HEK293T (cell line): ENCODE measurements at places on chromosomes 16 and 17.
A peak's percentile ranks its signal among the peaks of the same experiment; 100 is the strongest.

GRCh38 chr17:74873037-74873873 lies 461 bp upstream of the FDXR start:
- DNase-seq: peak; percentile 99

GRCh38 chr17:77881545-77881944 lies 77.0 kb upstream of the TNRC6C start:
- no peak for DNase-seq

GRCh38 chr16:22213236-22213635 lies 7.2 kb downstream of the EEF2K start:
- no peak for DNase-seq

DNA sequence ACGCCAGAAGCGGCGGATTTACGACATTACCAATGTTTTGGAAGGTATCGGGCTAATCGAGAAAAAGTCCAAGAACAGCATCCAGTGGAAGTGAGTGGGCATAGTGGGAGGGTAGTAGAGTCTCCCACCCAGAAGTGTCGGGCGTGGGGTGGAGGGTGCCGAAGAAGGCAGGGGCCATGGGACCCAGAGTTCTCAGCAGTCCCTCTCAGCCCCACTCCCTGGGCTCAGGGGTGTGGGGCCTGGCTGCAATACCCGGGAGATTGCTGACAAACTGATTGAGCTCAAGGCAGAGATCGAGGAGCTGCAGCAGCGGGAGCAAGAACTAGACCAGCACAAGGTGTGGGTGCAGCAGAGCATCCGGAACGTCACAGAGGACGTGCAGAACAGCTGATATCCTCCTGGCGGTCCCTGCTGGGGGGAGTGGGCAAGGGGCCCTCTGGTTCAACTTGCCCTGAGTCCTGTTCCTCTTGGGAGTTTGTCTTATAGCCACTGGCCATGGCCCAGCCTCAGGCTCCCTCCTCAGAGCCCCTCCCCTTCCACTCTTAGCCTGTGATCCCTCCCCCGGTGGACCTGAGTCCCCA lies 916 bp downstream of the E2F4 start:
- no peak for DNase-seq

DNA sequence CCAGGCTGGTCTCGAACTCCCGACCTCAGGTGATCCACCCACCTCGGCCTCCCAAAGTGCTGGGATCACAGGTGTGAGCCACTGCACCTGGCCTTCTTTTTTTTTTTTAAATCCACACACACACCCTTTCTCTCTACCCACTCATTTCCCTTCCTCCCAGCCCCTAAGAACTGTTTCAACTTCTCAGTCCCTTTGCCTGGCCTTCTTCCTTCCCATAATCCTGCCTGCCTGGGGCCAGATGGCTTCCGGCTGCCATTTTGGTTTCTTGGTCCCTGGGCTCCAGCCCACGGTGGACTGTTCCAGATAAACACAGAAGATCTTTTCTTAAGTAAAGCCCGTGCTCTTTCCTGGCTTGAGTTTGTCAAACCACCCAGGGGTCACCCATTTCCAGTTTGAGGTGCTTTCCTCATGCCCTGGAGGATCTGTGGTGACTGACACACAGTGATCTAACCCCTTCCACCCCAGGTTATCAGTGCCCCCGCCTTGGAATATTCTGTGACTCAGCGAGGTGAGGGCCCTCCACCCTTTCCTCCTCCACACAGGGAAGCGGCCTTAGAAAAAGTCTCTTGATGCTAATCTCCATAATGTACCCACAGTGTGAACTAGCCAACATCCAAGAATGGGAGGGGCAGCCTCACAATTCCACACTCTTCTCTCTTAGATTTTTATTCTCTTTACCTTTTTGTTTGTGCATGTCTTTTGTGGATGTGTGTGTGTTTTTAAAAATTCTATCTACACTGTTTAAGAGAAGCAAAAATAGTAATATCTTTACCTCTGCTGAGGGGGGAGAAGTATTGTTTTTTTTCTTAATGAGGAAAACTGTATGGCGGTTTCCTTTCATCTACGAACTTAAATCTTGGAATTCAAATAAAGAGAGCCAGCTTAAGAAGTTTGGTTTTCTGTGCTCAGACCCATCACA lies 60.0 kb downstream of the CRISPLD2 start:
- no peak for DNase-seq

- DNase-seq: peak; percentile 80
Observed at GRCh38 chr17:8057691-8058114, 18.8 kb downstream of the ALOX15B start.

DNA sequence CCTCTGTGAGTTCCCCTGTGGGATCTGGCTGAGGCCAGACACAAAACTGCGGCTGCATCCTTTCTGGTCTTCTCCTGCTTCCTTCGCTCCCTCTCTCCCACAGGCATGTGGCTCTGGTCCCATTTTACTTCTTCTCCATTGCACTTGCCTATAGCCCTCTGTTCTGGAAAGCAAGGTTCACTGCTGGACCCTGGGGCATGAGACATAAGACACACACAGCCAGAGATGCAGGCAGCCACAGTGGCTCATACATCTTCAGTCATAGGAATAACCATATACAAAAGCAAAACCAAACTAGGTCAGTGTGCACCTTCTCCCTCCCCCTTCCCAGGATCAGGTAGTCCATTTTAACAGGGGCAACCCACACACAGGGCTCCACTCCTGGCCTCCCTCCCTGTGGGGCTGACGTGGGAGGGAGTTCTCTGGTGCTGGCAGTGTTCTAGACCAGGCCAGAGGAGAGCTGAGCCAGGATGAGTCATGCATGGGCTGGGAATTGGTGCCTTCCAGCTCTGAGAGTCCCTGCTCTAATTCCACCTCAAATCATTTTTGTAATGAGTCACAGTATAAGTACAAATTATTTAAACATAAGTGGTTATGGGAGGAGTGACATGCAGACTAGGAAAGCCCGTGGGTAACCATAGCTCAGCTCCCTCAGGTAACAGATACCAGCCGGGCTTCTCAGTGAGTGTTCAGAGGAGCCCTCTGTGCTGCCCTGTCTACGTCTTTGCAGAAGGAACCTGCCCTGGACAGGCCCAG lies 58.0 kb downstream of the ASIC2 start:
- no peak for DNase-seq

DNA sequence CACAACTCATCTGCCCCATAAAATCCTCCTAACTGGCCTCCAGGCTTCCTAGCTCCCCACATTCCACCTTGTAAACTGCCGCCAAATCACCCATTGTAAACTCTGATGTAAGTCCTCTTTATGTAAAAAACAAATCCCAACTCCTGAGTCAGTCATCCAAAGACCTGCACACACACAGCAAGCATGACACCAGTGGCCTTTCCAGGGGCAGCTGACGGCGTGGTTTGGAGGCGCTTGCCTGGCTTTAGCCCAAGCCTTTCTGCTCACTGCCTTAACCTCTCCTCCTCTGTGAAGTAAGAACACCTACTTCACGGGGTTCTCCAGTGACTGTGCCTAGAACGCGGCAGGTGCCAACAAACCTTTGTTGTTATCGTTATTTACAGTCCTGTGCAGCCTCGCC lies 14.0 kb downstream of the UBE2O start:
- DNase-seq: no peak

DNA sequence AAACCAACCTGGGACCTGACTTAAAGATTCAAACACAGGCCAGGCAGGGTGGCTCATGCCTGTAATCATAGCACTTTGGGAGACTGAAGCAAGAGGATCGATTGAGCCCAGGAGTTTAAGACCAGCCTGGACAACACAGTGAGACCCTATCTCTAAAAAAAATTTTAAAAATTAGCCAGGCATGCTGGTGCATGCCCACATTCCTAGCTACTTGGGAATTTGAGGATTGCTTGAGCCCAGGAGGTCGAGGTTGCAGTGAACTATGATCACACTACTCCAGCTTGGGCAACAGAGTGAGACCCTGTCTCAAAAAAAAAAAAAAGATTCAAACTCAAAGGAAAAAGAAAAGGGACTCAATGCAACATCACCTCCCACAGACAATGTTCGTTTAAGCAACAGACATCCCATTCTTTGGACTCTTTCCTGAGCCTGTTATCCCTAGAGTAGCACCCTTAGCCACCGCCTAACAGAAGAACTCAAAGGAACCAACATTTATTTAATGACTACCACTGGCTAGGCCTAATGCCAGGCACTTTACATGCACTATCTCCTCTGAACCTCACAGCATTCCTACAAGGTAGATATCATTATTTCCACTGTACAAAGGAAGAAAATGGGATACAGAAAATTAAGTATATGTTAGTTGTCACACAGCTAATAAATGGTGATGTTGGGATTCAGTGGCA lies 12.7 kb downstream of the MYO18A start:
- DNase-seq: no peak

GRCh38 chr16:24116046-24116776 lies 139.9 kb upstream of the CACNG3 start:
- DNase-seq: no peak

- peak; percentile 69 for DNase-seq
Observed at GRCh38 chr17:30104575-30105339, 11.9 kb upstream of the NSRP1 start.

GRCh38 chr17:48374650-48375230 lies 55.3 kb downstream of the SKAP1 start:
- DNase-seq: peak; percentile 73

GRCh38 chr16:59144841-59145240 lies 410.7 kb upstream of the GOT2 start:
- DNase-seq: no peak

GRCh38 chr17:38875477-38876075 lies 5.7 kb downstream of the LASP1 start:
- no peak for DNase-seq

DNA sequence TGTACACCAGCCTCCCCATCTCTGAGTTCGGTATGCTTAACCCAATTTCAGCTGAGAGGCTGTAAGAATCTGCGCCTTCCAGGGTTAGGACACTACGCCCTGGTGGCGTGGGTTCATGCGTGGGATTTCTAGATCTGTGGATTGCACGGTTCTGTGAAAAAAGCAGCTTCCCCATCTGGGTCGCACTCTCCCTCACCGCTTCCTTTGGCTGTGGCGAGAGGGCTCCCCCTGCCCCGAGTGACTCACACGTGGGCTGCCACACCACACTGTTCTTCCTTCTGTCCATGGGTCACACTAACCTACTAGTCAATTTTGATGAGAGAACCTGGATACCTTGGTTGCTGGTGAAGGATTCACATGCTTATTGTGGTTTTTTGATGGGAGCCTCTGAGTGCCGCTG lies 256.0 kb upstream of the MAF start:
- DNase-seq: no peak

- no peak for DNase-seq
Observed at GRCh38 chr16:25707553-25707952, 15.8 kb downstream of the HS3ST4 start.

DNA sequence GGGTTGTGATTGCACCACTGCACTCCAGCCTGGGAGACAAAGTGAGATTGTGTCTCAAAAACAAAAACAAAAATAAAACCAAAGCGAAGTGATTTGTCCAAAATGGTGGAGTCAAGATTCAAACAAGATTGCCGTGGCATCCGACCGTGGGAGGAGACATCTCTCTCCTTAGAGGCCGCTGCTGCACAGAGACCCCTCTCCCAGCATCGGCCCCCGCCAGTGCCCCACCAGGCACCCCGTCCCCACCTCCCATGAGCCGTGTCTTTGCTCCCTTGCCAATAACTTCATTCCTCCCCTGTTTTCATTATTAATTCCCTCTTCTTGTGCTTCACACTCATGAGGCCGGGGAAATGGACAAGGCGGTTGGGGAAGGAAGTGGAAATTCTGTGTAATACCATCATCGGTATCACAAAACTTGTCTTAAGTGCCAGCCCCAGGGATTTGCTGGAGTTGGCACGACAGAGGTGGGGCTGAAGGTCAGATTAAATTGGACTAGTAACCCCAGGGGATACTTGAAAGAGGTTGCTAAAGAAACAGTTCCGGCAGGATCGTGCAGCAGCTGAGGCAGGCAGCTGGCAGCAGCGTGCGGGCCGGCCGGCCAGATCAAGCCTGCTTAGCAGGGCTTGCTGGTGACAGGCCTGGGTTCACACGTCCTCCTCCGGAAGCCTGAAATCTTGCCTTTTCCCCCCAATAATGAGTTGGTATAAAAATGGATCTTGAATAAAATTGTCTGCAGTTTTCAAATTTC lies 66.8 kb downstream of the RTN4RL1 start:
- DNase-seq: no peak

GRCh38 chr17:68289936-68290267 lies 1.0 kb downstream of the SLC16A6 start:
- no peak for DNase-seq

GRCh38 chr16:11162586-11163268 lies 93.3 kb downstream of the SOCS1 start:
- DNase-seq: no peak

DNA sequence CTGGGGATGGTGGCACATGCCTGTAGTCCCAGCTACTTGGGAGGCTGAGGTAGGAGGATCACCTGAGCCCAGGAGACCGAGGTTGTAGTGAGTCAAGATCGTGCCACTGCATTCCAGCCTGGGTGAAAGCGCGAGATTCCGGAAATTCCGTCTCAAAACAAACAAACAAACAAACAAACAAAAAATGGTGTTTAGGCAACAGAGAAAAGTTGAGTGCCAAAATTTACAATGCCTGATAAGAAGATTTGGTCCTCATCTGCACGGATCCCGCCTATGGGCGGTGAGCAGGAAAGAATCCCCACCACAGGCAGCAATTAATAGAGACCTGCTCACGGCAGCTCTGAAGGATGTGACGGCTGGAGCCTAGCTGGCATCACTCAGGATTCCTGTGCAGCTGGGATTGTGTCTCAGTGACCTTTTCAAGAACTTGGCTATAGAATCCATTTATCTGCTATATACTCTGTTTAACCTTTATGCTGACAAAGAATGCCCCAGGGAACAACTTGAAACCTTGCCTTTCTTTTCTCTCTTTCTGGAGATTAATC lies 14.0 kb upstream of the TEX2 start:
- DNase-seq: no peak

- peak; percentile 24 for DNase-seq
Observed at GRCh38 chr17:32783602-32784001, 93.3 kb downstream of the MYO1D start.

GRCh38 chr17:57050306-57050705 lies 34.7 kb upstream of the AKAP1 start:
- DNase-seq: no peak

- DNase-seq: no peak
Observed at GRCh38 chr16:81707411-81708265, 71.5 kb upstream of the PLCG2 start.

DNA sequence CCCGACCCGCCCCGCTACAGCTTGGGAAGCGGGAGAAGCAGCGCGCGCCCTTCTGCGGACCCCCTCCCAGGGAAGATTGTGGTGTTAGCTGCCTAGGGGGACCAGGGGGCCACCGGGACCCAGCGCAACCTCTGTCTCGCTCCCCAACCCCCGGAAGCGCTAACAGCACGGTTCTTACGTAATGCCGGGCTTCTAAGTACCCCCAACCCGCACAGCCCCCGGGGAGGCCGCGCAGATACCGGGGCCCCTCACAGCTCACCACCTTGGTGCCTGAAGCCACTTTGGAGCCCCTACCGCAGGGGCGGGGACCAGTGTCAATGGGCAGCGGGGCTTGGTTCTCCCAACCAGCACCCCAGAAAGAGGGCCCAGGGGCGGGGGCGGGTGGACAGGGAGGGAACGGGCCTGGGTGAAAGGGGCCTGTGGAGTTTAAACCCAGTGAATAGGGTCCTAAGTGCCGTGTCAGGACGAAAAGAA lies 348 bp downstream of the MPP2 start:
- DNase-seq: no peak

- no peak for DNase-seq
Observed at GRCh38 chr17:19019041-19019941, 14.7 kb upstream of the FAM83G start.

GRCh38 chr17:77295241-77295853 lies 154.6 kb downstream of the SEC14L1 start:
- DNase-seq: no peak
